ENCODE measurements at places on chromosomes 12 and 14.

GRCh38 chr14:22177870-22178269 lies 411.2 kb downstream of the DAD1 start:
- no peak for DNase-seq

DNA sequence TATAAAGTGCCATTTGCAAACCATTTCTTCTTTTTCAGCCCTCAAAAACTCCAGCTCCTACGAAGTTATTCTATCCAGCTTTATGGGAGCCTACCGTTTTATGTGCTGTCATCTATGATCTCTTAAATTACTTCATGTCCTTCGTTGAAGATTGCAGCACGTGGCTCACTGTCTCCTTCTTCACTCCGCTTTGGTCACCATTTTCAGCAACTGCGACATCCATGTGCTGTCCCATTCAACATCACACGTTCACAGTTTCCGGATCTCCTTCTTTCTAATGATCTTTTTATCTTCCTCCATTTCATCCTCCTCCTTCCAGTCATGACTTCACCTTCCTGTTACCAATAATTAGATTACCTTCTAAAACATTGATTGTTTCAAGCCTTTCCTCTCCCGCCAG lies 143.3 kb upstream of the KRAS start:
- no peak for DNase-seq

- DNase-seq = no peak
Observed at GRCh38 chr12:85092814-85093370, 56.7 kb downstream of the LRRIQ1 start.

GRCh38 chr14:63371033-63371432 lies 52.3 kb upstream of the GPHB5 start:
- DNase-seq = no peak

DNA sequence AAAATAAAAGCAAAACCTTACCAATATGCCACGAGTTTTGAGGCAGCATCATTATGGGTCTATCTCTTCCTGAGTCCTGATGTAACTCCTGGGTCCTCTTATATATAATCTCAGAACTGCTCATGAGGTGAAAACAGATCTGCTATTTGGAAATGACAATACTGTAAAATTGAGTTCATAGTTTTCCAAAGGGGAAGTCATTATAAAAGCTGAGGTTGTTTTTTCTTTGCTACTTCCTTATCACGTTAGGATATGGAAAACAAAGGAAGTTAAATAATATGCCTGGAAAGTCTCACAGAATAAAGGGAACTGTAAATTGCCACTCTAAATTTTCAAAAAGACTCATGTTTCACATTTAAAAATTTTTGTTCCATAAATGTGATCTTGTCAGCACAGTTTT lies at the start of gene CD163L1:
Gene CD163L1, minus strand, starts transcription at position 78 of the 400 bp plus-strand sequence. Its CDS starts 26 bp downstream, at position 52.
- no peak for DNase-seq

- no peak for DNase-seq
Observed at GRCh38 chr12:132723015-132723763, 12.5 kb downstream of the PGAM5 start.

Data from stimulated activated CD4-positive, alpha-beta T cell treated with anti-CD3 and anti-CD28 coated beads, Interleukin-1b, Interleukin-23, amount 100 ng/mL, for 1 hour (primary cell).